ENCODE measurements at places on chromosomes 11 and 22.

- DNase-seq, result no peak
Observed at GRCh38 chr22:45248832-45249561, 8.3 kb upstream of the KIAA0930 start.

DNA sequence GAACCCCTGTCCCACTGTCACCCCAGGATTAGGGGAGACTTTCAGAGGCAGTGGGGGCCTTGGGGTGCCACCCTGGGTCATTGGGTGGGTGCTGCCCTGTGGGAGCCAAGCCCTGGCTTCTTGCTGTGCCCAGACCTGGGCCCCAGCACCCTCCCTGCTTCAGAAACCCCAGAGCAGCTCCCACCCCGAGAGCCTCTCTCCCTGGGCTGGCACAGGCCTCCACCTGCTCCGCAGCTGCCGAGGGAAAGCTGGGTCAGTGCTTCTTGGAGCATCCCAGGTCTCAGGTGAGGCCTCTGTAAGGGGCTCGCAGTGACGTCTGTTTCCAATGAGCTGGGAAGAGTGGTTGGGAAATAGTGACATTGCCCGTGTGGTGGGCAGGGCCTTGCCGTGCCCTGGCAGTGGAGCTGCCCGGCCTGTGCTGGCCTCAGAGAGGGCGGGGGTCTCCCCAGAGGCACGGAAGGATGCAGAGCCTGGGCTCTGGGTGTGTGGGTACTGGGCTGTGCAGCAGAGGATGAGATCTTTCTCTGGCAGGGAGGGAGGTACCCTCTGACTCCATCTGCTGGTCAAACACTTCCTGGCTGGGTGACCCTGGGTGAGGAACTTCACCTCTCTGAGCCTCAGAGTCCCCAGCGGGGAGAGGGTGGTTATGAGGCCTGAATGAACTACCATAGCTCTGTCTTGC is 23.0 kb downstream of the C22orf23 start:
- DNase-seq, result peak; percentile 38

DNA sequence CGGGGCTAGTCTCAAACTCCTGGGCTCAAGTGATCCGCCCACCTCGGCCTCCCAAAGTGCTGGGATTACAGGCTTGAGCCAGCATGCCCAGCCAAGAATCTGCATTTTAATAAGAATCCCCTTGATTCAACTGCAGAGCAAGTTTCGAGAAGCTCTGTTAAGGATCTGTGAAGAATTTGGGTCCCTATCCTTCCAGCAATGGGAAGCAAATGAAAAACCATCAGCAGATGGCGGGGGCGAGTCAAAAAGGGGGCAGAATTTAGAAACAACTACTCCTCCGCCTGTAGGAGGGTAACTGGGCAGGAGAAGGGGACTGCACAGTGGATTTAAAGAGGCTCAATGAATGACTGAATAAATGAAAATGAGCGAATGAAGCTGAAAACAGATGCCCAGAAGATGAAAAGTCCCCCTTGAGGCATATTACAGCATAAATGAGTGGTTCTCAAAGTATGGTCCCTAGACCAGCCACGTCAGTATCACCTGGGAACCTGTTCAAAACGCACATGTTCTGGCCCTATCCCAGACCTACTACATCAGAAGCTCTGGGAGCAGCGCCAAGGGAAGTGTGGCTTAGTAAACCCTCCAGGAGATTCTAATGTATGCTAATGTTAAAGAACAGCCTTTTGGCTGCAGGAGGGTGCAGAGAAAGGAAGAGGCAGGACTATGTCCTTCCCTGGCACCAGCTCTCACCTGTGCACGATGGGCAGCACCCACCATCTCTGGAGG is 15.0 kb downstream of the VWCE start:
- DNase-seq, result no peak

DNA sequence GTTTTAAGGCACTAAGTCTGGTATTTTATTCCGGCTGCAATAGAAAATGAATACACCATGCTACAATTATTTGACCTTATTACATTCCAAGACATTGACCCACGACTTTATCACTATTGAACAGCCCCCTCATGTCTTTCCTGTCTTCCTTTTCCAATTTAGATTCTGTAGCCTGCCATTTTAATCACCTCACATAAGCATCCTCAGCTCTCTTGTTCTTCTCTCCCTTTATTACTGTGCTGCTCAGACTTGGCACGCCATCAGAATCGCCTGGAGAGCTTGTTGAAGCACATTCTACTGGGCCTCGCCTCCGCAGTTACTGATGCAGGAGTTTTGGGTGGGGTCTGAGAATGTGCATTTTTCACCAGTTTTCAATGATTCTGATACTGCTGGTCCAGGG is 38.7 kb upstream of the SWAP70 start:
- DNase-seq, result no peak

GRCh38 chr22:37529652-37530345 is 10.6 kb upstream of the CARD10 start:
- no peak for DNase-seq

DNA sequence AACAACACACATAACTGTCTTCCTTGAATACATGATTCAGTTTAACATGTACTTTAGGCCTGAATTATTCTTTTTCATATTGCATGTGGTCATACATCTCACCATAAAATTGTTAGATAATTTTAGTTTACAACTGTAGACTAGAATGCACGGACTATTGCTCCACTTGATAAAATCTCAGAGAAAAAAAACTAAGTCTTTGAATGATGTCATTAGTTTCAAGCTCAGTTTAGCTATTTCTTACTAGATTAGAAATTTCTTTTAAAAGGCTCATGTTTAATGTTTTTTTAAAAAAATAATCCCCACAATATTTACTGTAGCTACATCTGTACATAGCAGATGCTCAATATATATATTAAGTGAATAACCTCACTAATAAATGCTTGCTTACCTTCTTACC is 5.1 kb downstream of the RSF1 start:
- DNase-seq, result no peak

DNA sequence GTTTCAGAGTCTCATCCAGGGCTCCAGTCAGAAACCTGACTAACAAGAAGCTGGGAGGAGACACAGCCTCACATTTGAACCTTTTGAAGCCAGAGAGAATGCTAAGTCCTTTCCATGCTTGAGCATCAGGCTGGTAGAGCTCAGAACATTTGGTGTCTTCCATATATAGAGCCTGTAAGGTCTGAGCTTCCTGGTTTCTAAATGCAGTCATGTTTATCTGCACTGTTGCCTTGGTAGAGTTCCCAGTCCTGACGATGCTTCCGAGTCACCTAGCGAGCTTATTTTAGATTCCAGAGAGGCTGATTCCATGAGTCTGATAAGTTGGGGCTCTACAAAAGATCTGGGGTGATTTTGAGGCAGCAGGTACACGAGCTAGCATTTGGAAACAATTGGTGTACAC is 68.4 kb upstream of the SORL1 start:
- no peak for DNase-seq

GRCh38 chr11:95917193-95918036 is 6.5 kb downstream of the MTMR2 start:
- no peak for DNase-seq

DNA sequence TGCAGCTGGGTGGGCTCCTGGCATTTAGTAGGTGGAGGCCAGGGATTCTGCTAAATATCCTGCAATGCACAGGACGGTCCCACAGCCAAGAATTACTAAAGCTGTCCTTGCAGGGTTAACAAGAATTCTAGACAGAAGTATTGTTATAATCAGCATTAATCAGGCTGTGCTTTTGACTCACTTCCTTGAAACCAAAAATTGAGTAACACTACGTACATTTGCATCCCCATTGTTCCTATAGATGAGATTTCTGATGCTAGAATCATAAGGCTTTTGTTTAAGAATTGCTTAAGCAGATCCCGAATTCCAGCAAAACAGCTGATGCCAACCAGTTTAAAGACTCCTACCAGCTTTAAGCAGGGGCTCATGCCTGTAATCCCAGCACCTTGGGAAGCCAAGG is 11.4 kb downstream of the SLC6A5 start:
- no peak for DNase-seq

Measured in T47D (cell line).